ENCODE measurements at places on chromosomes 7 and 10. TPM values are rescaled to one million over a fixed set of nuclear protein-coding genes. Genes with fewer than 3 reads are reported as not detected.

Gene OR2A12
- not detected for total RNA-seq

Gene ASB4
- not detected for total RNA-seq

- no peak for DNase-seq
Measured at GRCh38 chr10:4851176-4851575, 25.2 kb downstream of the AKR1E2 start.

DNA sequence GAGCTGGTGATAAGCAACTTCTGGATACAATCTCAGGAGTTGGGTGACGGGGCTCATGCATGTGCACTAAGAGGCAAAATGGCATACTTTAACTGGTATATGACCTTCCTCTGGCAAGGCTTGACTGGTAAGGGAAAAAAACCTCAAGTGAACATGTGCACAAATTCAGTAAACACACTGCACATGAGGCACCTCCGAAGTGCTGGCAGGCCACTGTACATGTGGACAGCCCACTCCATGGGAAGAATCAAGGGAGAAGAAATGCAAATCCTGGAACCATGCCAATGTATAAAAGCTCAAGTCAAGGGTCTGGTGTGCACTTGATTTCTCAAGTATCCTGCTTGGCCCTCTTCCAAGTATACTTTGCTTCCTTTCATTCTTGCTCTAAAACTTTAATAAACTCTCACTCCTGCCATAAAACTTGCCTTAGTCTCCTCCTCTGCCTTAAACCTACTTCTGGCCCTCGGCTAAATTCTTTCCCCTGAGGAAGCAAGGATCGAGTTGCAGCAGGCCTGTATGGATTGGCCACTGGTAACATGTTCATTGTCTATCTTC is 167.2 kb downstream of the RAMP3 start:
- DNase-seq = no peak

Data from myocyte (in vitro differentiated cells).